Skeletal muscle tissue (tissue), 5 donors: ENCODE measurements at places on chromosomes 6 and 20. TPM values are rescaled to one million over a fixed set of nuclear protein-coding genes. Genes with fewer than 3 reads are reported as not detected.

Gene UNC93A
- total RNA-seq = not detected

Gene MROH8
- total RNA-seq = 1.0 TPM

Gene RNF182
- total RNA-seq = under 0.01 TPM

Gene TRIM40
- not detected for total RNA-seq
